Breast epithelium (tissue), 4 donors: ENCODE measurements at places on chromosomes 6 and 20. TPM values are rescaled to one million over a fixed set of nuclear protein-coding genes. Genes with fewer than 3 reads are reported as not detected.

Gene HLA-DMA
- total RNA-seq: 41.9 TPM

Gene EZR
- total RNA-seq: 29.1 TPM

Gene FOXC1
- 13.2 TPM for total RNA-seq

Gene ZSCAN23
- total RNA-seq: 6.0 TPM

Gene GJA10
- not detected for total RNA-seq

Gene PDE7B
- total RNA-seq: 3.4 TPM

Gene EFCAB8
- total RNA-seq: 0.32 TPM

Gene LRRN4
- total RNA-seq: 20.8 TPM

Gene OLIG3
- total RNA-seq: not detected

Gene METTL24
- 3.4 TPM for total RNA-seq

Gene PLG
- total RNA-seq: not detected

DNA sequence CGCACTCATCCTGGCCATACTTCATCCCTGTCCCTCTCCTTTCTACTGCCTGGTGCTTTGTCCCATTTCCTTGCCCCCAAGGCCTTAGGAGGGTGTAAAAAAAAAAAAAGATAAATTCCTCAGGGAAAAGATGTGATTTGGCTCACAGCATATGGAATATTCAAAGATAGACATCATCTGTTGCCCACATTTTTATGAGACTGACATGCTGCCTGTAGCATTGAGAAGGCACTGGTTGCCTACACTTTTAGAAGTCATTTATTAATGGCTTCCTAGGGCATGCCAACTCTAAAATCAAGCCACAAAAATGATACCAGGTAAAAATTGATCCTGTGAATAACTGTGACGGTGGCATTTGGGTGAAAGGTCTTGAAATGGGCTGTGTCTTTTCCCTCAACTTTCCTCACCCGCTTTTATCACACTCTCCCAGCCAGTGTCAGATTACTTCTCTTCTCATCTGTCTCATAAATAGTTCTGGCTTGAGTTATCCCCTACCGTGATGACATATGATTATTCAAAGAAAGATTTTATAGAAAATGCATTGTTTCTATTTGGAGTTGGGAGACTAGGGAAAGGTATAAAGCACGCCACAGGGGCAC lies 139.4 kb downstream of the CARMIL1 start:
- no peak for DNase-seq

DNA sequence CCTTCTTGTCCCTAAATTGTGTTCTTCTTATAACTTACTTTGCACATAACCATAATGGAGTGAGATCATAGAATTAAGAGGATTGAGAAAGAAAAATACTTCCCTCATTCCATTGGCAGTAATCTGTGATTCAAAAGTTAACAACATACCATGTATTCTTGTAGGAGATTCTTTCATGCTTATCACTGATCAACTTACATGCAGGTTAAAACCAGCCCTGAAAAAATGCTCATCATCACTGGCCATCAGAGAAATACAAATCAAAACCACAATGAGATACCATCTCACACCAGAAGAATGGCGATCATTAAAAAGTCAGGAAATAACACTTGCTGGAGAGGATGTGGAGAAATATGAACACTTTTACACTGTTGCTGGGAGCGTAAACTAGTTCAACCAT lies 36.5 kb upstream of the GFRAL start:
- DNase-seq: no peak

DNA sequence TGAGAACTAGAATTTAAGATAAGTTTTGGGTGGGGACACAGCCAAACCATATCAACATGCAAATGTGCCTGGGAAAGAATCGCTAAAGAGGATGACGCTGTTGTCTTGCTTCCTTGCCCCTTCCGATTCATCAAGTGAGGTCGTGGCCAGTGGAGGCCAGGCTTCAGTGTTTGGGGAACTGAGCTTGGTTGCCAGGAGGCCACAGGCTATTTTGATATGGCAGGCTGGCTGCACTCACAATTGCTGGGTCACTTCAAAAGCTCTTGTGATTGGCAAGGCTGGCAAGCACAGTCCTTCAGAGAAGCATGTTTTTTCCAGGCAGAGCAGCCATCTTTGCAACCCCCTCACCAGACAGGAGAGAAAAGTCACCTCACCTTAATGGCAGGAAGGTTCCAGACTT lies 45.8 kb downstream of the SAMD5 start:
- DNase-seq: no peak

- no peak for DNase-seq
Observed at GRCh38 chr6:31243508-31243907, 28.4 kb downstream of the HLA-C start.

- no peak for DNase-seq
Observed at GRCh38 chr6:144697369-144697760, 412.2 kb downstream of the UTRN start.

GRCh38 chr6:113788586-113788985 lies 68.6 kb upstream of the MARCKS start:
- DNase-seq: no peak

DNA sequence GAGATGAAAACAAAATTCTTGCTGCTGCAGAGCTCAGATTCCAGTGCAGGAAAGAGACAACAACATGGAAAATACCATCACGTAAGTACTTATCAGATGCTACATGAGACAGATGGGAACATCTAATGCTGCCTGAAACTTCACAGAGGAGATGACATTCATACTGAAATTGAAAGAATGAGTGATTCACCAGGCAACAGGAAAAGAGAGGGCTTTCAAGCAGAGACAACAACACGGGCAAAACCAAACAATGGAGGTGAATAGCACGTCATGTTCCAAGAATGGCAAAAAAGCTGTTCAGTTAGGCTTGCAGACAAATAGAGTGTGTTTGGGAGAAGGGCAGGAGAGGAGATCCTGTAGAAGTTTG lies 39.3 kb downstream of the GTF2H5 start:
- no peak for DNase-seq

DNA sequence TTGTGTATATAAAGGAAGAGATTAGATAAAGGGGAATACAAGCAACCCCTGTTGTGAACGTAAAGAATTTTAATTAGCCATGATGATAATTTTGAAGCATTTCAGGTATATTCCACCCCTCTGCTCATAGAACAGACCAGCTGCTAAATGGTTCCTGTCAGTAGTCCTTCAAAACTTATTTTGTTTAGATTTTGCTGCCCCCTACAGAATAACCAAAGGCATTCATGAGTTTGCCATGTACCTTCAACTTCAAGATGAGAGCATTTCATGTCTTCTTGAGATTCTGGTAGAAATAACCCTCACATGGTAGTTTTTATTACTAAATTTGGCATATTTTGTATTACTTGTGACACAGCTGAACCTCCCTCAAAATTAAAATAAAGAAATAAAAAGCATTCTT lies 1586.7 kb downstream of the HACE1 start:
- DNase-seq: no peak

- DNase-seq: no peak
Observed at GRCh38 chr6:165858586-165858985, 195.5 kb upstream of the PDE10A start.

DNA sequence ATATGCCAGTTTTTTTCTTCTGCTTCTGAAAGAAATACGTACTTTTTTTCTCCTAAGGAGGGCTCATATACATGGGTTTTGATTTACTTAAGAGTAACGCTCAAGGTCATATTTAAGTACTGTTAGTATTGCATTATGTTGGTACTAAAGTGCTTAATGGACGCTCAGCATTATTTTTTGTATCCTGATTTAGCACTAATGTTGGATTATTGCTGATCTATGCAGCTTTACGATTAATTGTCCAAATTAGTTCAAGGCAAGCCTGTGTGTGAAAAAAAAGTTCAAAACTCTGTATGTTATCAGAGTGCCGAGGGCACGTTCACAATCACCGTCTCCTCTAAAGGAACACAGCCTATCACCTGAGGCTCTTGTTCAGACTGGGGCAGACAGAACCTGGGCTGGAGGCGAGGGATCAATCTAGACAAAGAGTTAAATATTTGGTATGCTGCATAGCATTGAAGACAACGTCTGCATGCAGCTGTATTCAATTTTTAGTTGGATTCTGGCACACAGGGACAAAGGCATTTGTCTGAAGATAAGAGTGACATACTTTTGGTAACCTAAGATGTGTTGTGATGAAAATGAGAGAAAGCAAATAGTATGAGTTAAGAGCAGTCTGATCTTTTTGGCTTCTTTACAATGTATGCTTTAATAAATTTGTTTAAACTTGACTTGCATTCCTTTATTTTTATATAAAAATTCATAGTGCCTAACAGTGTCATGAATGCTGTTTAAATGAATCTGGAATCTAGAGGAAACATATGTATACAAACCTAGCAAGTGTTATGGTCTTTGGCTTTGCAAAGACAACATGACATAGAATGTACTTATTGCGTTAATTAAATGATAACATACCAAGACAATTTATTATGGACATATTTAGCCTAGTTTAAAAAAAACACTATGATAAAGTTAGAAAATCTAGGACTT lies 341.2 kb downstream of the SAMD5 start:
- DNase-seq: no peak

GRCh38 chr20:38926934-38927616 lies 858 bp downstream of the FAM83D start:
- DNase-seq: no peak

GRCh38 chr6:136180704-136181511 lies 69.2 kb downstream of the MTFR2 start:
- DNase-seq: no peak

DNA sequence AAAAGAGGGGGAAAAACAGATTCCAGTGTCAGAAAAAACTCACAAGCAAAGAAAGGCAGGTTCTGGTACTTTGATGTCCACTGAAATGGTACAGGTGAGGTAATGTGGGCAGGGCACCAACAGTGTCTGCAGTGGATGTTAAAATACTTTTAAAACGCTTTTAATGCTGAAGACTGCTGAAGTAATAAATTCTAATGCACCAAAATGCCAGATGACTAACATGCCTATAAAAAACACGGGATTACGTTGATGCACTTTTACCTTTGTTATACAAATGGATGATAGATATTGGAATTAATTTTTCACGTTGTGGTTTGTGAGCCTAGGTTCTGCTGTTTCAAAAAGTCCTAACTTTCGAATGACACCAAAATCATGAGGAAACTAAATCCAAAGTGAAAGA lies 83.3 kb downstream of the TINAG start:
- no peak for DNase-seq

- DNase-seq: no peak
Observed at GRCh38 chr6:27241443-27241842, 6.1 kb upstream of the PRSS16 start.

- no peak for DNase-seq
Observed at GRCh38 chr20:4476903-4477500, 244.7 kb upstream of the PRND start.

- no peak for DNase-seq
Observed at GRCh38 chr6:132390017-132390416, 11.3 kb downstream of the MOXD1 start.

GRCh38 chr6:22544476-22544875 lies 24.9 kb upstream of the HDGFL1 start:
- no peak for DNase-seq

DNA sequence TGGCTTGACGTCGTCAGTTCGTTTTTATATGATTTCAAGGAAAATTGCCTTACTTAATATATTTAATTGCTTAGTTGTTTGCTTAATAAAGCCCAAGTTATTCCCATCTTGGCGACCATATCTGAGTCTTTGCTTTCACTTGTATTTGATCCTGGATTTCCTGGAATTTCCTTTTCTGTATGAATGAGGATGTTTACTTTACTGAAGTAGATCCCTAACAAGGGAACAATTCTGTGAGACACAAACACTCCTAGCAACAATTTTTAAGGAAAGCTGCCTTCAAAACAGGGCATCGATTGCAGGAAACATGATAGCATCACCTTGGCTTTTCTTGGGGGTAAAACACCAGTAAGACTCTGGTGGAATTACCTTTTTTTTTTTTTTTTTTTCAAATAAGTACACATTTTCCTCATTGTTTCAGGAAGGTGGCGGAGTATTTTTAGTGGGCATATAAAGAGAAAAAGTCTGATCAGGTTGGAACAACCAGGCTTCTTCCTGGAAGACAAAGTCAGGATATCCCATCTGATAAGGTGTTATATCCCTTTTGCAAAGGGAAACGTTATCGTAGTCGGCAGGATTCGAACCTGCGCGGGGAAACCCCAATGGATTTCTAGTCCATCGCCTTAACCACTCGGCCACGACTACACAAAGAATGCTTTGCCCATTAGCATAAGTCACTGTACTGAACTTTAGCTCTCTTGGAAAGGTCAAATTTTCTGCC lies 68.5 kb upstream of the ZNF184 start:
- no peak for DNase-seq
